ENCODE measurements at places on chromosomes 5 and 9.

GRCh38 chr9:91193658-91194391, 167.9 kb downstream of the AUH start:
- peak; percentile 60 for DNase-seq

DNA sequence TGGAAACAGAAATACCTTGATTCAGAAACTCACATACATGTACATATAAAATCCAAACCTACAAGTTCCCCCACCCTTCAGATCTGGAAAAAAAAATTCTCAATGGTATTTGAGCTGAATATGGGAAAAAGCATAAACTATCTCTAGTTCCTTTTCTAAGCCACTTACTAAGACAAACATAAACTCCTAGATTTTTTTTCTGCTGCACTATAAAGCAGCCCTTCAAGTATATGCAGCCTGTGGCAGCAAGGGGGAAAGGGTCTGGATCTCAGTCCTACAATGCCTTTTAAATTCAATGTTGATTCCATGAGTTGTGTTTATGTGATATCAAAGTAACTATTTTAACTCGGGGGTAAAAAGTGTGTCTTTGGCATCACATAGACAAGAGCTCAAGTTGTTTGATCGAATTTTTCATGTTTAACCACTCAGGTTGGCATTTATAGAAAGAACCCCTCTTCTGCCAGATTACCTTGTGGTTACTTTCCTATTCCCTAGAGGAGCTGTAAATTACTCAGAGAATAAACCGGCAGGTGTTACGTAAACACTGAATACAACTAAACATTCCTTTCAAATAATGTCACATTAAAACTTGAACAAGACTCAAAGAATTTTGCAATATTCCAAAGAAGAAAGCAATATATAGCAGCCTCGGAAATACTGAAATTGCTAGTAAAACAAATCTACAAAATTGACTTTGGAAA, 91.8 kb upstream of the FER start:
- no peak for DNase-seq

GRCh38 chr5:76867827-76868693, 18.2 kb downstream of the S100Z start:
- DNase-seq = peak; percentile 12

DNA sequence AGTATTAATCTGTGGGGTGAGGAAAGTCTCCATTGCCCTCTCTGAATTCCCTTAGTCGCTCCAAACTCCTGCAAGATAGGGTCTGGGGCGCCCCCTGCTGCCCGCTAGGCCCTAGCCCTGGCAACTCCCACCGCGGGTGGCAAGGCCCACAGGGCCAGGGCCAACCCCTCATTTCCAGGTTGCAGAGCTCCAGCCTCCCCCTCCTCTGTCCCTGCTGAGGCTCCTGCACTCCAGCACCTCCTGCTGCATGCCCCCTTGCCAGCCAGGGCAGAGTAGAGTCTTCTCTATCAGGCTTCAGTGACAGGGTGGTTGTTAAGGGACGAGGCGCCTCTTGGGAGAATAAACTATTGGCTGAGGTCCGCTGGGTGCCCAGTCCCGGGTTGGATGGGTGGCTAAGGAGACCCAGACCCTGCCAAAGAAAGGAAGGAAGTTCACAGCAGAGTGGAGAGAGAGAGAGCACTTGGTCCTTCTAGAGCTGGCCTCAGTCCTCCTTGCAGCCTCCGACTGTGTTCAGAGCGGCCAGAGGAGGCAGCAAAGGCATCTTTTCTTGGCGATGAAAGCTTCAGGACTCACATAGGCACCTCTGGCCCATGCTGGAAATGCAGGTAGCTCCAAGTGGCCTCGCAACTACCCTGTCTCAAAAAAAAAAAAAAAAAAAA, 45.6 kb downstream of the SAR1B start:
- peak; percentile 74 for DNase-seq

DNA sequence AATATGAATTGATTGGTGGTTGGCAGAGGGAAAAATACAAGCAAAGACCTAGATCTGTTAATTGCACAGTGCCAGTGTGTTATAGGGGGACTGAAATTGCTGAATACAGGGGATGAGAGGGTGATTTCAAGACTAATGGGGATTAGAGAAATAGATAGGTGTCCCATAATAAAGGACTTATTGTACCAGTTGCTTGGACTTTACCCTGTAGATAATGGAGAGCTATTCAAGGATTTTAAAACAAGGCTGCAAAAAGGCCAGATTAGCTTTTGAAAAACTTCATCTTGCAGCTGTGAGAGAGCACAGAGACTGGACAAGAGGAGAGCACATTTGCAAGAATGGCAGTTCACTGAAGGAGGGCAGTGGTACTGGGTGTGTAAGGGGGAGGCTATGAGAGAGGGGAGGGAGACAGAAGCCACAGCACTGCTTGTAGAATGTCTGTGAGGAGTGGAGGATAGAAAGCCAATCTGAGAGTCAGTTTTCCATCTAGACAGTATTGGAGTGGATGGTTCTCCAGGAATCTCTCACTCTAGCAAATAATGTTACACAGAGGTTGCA, 28.8 kb upstream of the SCAMP1 start:
- no peak for DNase-seq

- DNase-seq = no peak
Measured at GRCh38 chr5:37831821-37832534, 7.9 kb downstream of the GDNF start.

DNA sequence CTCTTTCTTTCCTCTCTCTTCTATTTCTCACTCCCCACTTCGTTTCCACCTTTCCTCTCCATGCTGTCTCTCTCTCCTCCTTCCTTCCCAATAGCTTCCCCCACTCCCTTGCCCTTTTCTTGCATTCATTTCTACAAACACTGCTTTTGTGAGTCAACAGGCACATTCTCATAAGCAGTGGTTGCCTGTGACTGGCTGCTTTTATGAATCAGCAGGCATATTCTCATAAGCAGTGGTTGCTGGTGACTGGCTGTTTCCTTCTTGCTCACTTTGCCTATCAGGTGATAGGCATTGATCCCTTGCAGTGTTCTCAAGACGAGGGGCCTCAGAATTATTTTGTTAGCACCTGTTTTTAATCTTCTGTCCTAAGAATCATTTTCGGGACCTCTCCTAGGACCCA, 116.1 kb upstream of the ACTBL2 start:
- DNase-seq = no peak

DNA sequence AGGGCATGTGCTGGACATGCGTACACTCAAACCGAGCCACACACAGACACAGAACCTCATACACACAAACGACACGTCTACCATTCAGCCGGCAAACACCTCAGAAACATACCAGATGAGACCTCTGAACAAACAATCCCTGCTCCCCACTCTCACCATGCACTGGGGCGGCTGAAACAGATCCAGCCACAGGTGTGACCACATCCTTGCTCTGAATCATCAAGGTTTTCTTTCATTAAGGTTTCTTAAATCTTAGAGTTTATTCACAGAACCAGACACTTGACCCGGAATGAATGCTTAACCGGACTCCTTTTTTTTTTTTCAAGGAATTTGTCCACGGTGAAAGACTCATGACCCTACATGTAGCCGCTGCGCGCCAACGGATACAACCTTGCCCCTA, 26.2 kb downstream of the TERT start:
- peak; percentile 21 for DNase-seq

GRCh38 chr9:18330401-18331309, 143.3 kb upstream of the ADAMTSL1 start:
- DNase-seq = no peak

GRCh38 chr5:130978475-130978874, 186.6 kb downstream of the HINT1 start:
- DNase-seq = no peak

- DNase-seq = no peak
Measured at GRCh38 chr9:76475686-76476085, 16.7 kb downstream of the GCNT1 start.

GRCh38 chr9:130805510-130806326, 29.3 kb upstream of the ABL1 start:
- no peak for DNase-seq

- no peak for DNase-seq
Measured at GRCh38 chr9:117293206-117294114, 121.4 kb downstream of the ASTN2 start.

DNA sequence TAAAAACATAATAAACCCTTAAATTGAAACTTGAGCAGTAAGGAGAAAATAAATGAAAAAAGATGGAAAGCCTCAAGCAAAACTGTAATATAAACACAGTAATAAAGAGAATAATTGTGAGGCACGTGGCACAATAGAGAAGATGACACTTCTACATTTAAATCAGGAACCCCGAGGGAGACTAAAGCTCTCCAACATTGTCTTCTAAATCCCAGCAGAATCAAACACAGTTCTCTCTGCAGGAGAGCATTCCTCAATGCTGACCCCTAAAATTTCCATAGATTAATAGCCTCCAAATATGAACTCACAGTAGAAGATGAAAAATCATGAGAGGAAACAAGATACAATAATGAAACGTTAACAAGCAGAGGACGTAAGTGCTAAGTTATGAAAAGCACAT, 721.2 kb upstream of the COX7C start:
- DNase-seq = no peak

GRCh38 chr9:91896097-91896496, 53.9 kb downstream of the ROR2 start:
- DNase-seq = no peak

DNA sequence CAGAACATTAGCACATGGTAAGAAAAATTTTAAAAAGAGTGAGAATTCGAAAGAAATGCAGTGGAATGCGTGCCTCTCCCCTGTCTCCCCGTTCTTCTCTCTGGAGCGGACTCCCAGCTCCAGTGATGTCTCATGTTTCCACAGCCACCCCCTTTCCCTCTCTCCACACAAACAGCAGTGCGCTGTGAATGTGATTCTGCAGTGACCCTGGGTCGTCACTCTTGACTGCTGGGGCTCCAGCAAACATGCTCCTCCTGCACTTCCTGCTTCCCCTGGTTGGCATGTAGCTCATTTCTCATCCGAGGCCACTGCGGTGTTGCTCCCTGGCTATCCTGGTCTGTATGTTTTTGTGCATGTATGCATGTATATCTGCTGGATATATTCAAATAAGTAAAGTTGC, 13.3 kb downstream of the PHF2 start:
- no peak for DNase-seq

- no peak for DNase-seq
Measured at GRCh38 chr9:12095931-12096330, 597.3 kb upstream of the TYRP1 start.

GRCh38 chr5:87243161-87243844, 24.4 kb upstream of the RASA1 start:
- no peak for DNase-seq

- no peak for DNase-seq
Measured at GRCh38 chr5:178644826-178645545, 18.1 kb upstream of the CLK4 start.

DNA sequence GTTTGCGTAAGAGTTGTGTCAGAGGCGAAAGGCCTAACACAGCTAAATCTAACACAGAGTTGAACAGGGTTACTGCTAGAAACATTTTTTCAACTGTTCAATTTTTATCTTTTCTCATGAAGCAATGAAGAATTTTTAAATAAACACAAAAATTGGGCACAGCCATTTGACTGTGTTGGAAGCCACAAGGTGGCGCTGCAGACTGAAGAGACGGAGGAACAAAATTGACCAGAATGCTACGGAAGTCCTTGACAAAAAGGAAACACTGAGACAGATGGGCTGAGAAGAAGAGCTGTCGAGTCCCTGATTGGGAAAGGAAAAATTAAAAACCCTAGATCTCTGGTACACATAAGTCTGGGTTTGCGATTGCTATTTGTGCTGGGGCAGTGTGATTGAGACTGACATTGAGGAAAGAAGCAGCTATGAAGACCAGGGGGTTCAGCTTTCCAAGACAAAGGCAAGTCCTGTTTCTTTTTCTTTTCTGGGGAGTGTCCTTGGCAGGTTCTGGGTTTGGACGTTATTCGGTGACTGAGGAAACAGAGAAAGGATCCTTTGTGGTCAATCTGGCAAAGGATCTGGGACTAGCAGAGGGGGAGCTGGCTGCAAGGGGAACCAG, at the start of gene PCDHB9:
TSS of gene PCDHB9 (plus strand) at position 265 of the 616 bp plus-strand sequence. CDS start at position 423, 158 bp downstream.
- no peak for DNase-seq

DNA sequence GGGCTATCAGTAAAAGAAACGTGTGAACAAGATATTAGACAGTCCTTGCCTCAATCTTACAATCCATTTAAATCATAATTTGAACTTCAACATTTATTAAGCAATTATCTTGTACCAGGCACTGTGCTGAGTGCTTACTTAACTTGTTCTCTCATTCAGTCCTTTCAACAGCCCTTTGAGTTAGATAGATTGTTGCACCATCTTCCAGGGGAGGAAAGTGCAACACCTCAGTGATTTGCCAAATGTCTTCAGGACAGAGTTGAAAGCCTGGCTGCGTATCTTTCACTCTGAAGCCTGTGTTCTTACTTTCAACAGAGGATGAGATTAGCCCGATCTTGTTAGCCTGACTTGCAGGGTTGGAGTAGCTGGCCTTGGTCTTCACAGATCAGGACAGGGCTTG, 34.2 kb upstream of the SUB1 start:
- DNase-seq = no peak

- no peak for DNase-seq
Measured at GRCh38 chr5:179866241-179867078, 7.8 kb upstream of the MRNIP start.

DNA sequence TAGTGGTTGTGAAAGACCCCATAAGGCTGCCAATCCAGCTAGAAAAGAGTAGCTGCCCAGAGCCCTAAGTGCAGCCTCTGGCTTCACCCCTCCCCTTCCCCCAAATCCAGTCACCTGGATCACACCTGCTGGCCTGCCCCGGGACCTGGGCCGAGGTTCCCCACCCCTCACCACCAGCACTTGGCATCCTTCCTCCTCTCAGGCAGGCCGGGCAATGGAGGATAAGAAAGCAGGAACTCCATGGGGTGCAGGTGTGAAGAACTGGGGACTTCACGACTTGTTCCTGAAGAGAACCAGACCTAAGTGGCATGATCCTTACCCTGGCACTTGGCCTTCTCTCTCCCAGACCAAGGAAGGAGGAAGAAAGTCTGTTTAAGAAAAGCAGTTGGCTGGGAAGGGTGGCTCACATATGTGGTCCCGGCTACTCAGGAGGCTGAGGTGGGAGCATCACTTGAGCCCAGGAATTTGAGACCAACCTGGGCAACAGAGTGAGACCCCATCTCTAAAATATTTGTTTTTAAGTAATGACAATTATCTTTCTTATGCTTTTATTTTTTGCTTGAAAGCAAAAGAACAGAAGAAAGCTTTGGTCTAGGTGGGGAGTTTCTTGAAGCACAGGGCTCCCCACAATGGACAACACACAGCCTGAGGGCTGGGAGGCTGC, 131.1 kb downstream of the PAX5 start:
- DNase-seq = no peak

DNA sequence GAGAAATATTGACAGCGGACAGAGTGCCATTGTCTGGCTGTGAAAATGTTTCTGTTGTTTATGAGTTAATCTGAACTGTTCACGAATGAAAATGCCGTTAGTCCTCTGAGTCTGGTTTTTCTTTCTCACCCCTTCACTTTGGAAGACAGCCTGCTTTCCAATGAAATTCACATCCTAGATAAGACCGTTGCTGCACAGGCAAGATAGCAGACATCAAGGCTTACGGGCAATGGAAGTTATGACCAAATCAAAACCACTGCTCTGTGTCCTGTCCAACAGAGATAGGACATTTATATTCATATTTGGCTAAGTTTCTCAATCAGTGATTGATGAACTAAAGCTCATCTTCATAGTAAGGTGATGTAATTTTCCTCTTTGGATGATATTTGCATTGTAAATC, 180.0 kb upstream of the DMAC1 start:
- no peak for DNase-seq
